ENCODE measurements at places on chromosomes 13 and 19.

- peak; percentile 84 for DNase-seq
These were observed 165.6 kb downstream of the DLEU7 start for GRCh38 chr13:50677687-50678463.

GRCh38 chr13:21015284-21015683 lies 46.1 kb downstream of the LATS2 start:
- no peak for DNase-seq

- DNase-seq: no peak
These were observed 245.3 kb downstream of the IRS2 start for GRCh38 chr13:109541081-109541480.

- no peak for DNase-seq
These were observed 175.5 kb upstream of the SERP2 start for GRCh38 chr13:44197791-44198770.

- no peak for DNase-seq
These were observed 1227.1 kb downstream of the SLITRK1 start for GRCh38 chr13:82654861-82655855.

- no peak for DNase-seq
These were observed 30.7 kb downstream of the LMO7 start for GRCh38 chr13:75666646-75667351.

DNA sequence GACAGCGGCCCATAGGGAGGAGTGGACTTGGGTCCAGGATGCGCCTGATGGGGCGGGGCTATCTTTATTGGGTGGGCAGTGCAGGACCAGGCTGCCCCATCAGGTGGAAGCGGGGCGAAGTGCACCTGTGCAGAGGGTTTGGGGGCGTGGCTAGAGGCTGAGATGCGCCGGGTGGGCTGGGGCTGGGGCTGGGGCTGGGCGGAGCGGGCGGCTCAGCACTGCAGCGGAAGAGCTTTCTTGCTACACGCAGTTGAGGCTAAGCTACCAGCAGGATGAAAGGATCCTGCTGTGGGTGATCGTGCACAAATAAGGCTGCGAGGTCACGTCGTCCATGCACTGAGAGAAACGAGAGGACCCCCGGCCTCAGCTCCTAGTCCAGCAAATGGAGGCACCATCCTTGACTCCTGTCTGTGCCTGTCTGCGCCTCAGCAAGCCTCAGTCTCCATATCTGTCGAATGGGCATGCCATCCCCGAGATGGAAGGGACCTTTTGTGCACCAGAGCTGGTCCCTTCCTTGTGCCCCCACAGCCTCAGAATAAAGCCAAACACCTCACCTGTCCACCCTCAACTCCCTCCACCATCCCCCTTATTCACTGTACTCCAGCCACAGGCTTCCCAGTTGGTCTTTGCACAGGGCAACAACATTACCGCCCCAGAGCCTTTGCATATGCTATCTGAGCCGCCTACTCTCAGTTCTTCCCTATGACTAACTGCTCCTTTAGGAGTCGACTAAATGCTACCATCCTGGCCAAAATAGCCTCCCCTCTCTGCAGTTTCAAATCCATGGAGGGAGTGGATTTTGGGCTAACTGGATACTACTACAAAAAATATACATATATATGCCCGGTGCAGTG lies 21.0 kb upstream of the HOMER3 start:
- no peak for DNase-seq

DNA sequence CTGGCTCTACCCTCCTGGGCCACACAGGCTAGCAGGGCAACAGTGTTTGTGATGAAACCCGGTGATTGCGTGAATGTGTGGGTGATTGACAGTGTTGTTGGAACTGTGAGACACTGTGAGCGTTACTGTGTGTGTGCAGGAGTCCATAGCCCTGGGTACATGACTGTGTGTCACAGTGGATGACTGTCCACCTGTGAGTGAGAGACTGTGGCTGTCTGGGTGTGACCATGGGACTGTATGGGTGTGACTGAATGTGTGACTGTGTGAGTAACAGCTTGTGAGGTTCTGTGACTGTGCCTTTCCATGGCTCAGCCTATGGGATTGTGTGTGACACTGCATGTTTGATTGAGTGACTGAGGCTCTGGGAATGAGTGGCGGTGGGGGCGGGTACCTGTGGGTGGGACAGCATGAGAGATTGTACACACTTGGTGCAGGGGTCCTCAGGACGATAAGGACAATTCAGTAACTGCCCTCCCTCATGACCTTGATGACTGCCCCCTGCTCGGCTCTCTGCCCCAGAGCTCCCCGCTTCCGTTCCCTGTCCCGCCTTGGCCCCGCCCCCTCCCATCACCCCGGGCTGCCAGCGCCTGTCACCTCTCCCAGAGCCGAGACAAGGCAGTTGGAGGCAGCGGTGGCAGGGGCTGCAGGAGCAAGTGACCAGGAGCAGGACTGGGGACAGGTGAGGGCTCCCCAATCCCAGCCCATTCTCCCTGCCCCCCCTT lies at the start of gene GIPR:
Gene GIPR, plus strand, starts transcription at position 602 of the 722 bp plus-strand sequence. CDS start 1,300 bp downstream, outside the sequence.
- DNase-seq: no peak

GRCh38 chr13:44101347-44102083 lies 221.8 kb downstream of the LACC1 start:
- no peak for DNase-seq

DNA sequence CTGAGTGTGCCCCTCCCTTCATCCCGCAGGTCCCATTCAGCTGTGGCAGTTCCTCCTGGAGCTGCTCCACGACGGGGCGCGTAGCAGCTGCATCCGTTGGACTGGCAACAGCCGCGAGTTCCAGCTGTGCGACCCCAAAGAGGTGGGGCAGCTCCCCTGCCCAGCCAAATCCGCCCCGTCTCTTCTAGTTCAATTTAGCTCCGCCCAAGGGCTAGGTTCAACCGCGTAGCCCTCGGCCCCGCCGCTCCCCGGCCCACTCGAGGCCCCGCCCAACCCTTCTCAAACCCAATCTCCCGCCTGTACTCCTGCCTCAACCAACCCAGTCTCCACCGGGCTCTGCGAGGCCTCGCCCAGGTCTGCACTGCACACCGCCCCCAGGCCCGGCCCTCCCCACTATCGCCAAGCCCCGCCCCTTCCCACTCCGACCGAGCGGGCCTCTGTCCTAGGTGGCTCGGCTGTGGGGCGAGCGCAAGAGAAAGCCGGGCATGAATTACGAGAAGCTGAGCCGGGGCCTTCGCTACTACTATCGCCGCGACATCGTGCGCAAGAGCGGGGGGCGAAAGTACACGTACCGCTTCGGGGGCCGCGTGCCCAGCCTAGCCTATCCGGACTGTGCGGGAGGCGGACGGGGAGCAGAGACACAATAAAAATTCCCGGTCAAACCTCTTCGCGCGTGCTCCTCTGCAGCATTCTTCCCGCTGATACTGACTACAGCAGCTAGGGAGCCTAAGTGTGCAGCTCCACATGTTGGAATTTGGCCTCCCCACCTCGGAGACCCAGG lies 2.9 kb downstream of the ETV2 start:
- peak; percentile 43 for DNase-seq

GRCh38 chr13:98677398-98677797 lies 75.1 kb downstream of the SLC15A1 start:
- peak; percentile 4 for DNase-seq

DNA sequence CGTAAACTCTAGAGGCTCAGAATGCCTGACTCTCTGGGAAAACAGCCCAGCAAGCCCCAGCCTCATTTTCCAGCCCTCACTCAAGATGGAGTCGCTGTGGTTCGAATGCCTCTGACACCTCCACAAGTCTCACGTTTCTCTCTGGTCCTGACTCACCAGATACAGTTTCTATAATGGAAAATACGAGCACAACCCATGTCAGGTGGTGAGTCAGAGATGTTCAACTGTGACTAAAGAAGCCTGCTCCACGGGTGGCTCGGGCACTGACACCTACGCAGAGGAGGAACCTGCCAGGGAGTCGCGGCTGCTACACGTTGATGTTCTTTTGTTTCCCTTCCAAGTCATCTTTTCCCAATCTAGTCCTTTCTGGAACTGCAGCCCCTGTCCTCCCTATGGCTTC lies 87.1 kb upstream of the STK24 start:
- no peak for DNase-seq

- no peak for DNase-seq
These were observed 57.4 kb downstream of the ESD start for GRCh38 chr13:46739447-46740098.

DNA sequence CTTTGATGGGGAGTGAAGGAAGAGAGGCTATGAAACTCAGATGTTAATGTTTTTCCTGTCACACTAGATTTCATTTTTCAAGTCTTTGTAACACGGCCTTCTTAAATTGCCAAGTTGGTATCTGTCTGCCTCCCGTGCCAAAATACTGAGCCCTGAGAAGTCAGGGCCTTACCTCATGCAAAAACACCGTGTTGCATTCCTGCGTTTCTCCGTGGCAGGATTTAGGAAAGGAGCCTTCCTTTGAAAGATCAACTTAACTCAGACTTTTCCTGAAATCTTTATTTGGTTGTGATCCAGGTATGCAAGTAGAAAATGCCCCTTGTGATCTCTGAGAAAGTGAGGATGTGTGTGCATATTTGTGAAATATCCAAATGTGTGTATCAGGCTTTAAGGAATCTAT lies 1291.0 kb upstream of the SLC10A2 start:
- no peak for DNase-seq

- peak; percentile 55 for DNase-seq
These were observed 818 bp upstream of the SLITRK1 start for GRCh38 chr13:83883061-83883523.

GRCh38 chr13:114106526-114106925 lies 25.9 kb downstream of the RASA3 start:
- no peak for DNase-seq

DNA sequence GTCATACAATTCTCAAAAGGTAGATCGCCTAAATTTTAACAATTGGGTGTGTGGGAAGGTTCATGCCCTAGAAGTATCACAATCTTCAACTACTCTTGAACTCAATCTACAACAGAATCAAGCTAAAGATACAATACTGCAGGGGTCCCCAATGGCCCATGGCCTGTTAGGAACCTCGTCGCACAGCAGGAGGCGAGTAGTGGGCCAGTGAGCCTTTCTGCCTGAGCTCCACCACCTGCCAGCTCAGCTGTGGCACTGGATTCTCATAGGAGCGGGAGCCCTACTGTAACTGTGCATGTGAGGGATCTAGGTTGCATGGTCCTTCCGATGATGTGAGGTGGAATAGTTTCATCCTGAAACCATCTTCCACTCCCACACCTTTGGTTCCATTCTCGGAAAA lies 230.6 kb downstream of the KLF12 start:
- no peak for DNase-seq

GRCh38 chr13:44155422-44156293 lies 218.0 kb upstream of the SERP2 start:
- DNase-seq: peak; percentile 62

- DNase-seq: no peak
These were observed 39.3 kb upstream of the MCF2L start for GRCh38 chr13:112929783-112930055.

GRCh38 chr13:68428292-68428691 lies 1198.2 kb upstream of the PCDH9 start:
- no peak for DNase-seq

DNA sequence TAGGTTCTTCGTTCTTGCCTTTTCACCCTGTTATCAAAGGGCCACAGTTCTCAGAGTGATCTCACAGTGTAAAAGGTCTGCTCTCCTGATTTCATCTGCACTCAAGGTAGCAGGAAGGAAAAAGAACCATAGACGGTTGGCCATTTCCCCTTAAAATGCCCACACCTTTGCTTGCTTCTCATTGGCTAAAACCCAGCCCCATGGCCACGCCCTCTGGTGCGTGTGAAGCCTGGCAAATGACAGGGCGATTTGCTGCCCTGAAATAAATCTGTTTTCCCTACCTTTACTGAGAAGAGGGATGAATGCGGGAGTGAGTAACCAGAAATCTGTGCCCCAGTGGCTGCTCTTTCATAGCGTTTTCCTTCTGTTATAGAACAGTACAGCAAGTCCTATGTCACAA lies 269.3 kb downstream of the POU4F1 start:
- DNase-seq: no peak

- no peak for DNase-seq
These were observed 4.5 kb downstream of the LRRC25 start for GRCh38 chr19:18392926-18393325.

DNA sequence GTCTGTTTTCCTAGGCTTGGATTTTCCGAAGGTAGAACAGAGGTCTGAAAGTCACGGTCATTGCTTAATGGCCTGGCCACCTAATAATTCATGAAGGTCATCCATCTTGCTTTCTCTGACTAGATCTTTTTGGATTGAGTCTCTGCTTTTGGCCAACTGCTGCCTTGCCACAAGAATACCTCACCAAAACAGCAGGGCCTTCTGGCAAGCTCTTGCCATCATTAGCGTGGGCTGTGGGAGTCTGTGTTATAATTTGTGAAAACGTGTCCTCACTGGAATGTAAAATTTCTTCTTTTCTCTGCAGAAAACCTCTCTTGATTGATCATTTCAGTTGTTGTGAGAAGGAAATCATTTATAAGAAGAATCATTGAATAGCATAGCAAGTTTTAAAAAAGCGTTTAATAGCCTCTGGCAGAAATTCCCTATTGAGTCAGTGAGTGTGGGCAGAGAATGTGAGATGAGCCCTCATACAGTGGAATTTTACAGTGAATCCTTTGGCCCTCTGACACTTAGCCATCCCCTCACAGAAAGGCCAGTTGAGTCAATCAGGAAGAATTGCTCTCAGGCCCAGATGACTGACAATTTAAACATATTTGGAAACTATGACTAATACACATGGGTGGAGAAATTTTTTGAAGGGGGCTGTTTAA lies 43.2 kb upstream of the ERICH6B start:
- DNase-seq: no peak

GRCh38 chr13:46304546-46304945 lies 82.5 kb downstream of the RUBCNL start:
- DNase-seq: no peak

DNA sequence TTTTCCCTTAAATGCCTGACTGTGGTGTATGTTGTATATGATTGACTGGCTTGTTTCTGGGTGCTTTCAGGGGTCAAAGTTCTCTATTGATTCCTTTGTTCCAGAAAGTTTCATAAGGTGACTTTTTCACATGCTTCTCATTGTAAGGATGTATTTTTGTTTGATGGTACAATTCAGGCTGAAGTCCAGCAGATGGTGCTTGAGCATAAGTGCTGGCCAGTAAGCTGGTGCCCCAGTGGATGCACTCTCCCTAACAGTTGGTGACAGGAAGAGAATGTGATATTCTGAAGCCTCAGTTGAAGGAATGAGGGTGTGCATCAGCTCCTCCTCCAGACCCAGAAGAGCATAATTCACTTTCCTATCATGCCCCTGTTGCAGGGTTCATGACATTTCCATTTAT lies 1941.6 kb upstream of the PRR20A start:
- no peak for DNase-seq

GRCh38 chr13:33862016-33862415 lies 44.1 kb downstream of the RFC3 start:
- DNase-seq: no peak

- peak; percentile 36 for DNase-seq
These were observed 722 bp downstream of the COLGALT1 start for GRCh38 chr19:17555929-17556813.

- no peak for DNase-seq
These were observed 93.3 kb downstream of the OLFM4 start for GRCh38 chr13:53121919-53122318.
